ENCODE measurements at places on chromosomes 5 and 9.

DNA sequence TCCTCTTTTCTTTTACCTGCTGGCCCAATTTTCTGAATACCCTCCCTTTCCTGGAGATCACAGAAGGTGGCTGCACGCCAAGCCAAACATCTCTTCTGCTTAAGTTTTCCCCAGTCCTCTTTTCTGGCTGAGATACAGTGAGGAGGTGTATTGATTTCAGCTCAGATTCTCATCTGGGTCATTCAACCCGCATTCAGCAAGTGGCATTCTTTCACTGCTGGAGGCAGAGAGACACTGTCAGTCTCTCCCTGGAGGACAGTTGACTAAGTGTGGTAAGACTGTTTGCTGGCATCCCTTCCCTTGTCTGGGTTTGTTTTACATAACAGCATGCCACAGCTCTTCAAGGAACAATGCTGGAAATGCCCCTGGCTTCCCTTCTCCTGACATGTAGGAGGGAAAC, 60.5 kb downstream of the GABRG2 start:
- DNase-seq, result peak; percentile 8

DNA sequence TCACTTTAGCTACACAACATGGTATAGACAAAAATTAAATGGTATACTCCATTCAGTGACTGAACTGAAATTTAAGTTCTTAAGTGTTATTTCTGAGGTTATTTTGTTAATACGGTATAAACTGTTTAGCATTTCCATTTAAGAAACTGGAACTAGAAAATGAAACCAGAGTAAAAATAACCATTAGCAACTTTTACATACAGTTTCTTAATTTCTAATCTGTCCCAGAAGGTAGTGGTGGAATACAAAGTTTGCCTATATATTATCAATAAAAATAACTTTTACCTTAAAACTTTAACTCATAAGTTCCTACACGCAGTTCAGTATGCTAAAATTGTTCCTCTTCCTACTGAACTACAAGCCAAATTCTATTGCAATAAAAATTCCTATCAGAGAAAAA, 10.3 kb downstream of the GOLPH3 start:
- DNase-seq, result no peak

DNA sequence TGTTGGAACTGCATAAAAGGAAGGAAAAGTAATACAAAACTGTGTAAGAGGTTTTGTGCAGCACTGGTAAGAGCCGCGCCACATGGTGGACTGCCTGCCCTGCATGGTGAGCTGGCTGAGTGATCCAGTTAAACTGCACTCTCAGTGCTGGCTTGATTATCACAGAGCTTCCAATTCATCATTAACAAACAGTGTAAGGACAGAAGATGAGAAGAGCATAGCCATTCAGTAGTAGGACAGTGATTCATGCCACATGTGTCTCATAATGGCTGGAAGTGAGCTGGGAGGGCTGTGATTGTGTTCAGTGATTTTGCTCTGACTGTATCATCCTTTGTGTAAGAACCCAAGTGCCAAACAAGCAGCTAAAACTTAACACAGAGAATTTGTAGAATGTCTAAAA, 14.1 kb downstream of the ASPN start:
- no peak for DNase-seq

DNA sequence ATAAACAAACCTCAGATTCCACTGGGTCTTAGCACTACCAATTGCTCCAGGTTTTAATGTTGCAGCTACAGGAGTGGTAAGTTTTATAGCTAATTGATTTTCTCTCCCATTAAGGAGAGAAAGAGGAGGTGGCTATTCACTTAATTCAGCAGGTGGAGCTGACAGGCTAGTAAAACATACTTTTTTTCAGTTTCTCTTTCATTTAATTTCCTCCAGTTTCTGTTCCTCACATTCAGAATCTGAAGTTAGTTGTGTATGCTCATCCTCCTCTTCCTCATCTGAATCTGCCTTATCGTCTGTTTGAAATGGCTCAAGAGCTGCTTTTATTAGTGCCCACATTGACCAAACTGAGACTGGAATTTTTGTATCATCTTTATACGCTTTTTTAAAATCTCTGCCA, 98.0 kb downstream of the PLPPR1 start:
- DNase-seq, result no peak

GRCh38 chr9:87594194-87594593, 96.5 kb downstream of the DAPK1 start:
- DNase-seq, result no peak

DNA sequence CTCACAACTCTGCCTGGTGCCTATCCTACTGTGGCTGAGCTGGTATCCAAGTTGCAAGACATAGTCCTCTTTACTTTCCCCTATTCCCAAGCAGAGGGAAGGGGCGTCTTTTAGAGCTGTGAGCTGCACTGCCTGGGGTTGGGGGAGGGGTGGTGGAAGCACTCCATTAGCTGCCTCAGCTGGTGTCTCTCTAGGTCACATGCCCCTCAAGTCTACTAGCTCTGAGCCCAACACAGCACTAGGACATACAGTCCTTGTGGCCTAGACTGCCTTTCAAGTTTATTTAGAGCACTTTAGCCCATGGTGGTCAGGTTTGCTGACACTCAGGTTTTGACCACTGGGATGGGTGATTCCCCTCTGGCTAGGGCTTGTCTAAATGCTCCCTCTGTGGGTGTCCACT, 54.7 kb downstream of the SREK1 start:
- no peak for DNase-seq

- DNase-seq, result no peak
Measured at GRCh38 chr5:128253880-128254279, 170.3 kb downstream of the SLC12A2 start.

DNA sequence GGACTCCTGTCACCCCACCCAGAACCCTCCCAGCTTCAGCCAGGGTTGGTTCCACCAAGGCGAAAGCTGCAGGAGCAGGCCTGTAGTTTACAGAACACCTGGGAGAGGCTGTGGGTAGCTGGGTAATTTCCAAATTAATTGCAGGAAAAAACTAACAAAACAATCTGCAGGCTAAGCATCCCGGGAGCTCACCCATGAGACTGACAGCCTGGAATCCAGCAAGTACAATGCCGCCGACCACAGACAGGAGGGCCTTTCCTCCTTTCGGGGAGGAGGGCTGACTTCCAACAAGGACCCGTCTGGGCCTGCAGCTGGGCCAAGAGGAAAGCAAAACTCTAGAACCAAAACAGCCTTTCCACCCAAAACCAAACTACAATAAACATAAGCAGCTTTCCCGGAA, 10.3 kb downstream of the FOXE1 start:
- DNase-seq, result no peak

GRCh38 chr9:108687006-108687987, 168.5 kb downstream of the ACTL7B start:
- DNase-seq, result no peak

GRCh38 chr5:7592910-7593309, 197.0 kb downstream of the ADCY2 start:
- DNase-seq, result peak; percentile 29

- DNase-seq, result no peak
Measured at GRCh38 chr9:127211983-127212382, 52.6 kb upstream of the GARNL3 start.

DNA sequence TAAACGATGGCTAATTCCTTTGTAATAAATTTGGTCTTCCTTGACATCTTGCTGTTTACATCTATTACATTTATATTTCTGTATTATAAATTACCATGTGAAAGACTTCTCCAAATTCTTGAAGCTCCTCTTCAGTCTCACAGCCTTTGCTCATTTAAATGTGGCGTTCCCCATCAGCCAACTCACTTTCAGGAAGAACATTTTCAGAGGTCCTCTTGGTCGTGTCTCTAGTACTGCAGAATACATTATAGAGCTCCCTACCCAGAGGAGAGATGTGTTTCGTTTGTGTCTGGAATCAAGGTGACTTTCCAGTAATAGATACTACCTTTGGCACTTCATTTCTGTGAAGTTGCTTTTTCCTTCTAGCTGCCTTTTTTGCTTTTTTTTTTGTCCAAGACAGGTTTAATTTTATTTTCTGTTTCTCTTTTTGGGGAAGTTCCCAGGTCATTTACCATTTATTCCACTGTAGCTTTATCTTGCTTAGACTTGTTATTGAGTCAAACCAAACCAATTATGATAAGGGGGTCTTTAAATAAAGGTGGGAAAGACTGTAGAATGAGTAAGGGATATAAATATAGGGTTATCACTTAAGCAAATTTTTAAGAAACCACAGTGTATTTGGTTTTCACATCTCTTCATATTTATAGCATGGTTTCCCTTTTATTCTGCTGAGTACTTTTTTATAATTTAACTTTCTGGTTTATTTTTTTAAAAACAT, 12.8 kb downstream of the UBE2B start:
- DNase-seq, result no peak

DNA sequence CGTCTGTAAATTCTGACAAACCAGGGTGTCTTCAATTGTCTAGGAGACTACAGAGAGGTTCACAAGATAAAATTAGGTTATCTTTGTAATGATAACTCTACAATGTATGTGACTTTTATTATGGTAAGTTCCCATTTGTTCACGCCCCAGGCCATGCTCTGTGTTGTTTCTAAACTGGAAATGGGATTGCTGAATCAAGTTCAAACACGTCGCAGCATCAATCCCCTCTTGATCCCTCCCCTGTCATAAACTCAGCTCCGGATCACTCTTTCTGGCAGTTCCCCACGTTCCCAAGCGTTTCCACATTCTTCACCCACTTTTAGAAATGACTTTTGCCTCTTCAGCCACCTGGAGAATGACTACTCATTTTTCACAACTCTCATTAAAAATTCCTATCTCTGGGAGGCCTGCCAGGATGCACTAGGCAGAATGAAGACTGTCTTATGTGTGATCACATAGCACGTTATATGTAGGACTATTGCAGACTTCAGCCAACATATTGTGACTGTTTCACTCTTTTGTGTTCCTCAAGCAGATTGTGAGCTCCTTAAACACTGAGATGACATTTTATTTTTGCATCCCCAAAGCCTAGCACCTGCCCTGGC, 1124.2 kb upstream of the WWC1 start:
- no peak for DNase-seq

DNA sequence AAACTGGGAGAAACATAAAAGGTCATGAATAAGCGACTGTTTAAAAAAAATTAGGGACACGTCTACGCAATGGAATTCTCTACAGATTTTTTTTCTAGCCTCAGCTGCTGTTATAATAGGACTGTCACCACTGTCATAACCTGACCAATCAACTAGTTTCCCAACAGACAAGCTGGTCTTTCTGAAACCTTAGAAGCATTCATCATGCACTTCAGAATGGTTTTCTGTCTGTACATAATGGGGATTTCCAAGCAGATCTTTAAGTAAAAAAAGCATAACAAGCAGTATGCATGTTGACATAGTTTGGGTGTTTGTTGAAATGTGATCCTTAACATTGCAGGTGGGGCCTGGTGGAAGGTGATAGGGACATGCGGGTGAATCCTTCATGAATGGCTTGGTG, 58.3 kb upstream of the SEMA6A start:
- peak; percentile 3 for DNase-seq

GRCh38 chr5:73126381-73126780, 6.0 kb downstream of the TMEM171 start:
- no peak for DNase-seq

DNA sequence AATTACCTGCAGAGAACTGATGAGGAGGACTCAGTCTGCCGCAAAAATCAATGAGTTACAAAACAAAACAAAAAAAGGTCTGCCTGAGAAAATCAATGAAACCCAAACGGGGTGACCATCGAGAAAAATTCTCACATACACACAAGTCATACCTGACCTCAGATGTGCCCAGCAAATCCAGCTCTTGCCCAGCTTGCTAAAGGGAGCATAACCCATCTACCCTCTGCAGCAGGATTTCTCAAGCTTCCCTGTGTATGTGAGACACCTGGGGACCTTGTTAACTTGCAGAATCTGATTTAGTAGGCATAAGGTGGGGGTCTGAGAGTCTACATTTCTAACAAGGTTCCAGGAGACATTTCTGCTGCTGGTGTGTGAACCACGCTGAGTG, 126.3 kb downstream of the TLE1 start:
- no peak for DNase-seq

- DNase-seq, result peak; percentile 71
Measured at GRCh38 chr5:21236104-21236503, 1248.1 kb upstream of the CDH18 start.

GRCh38 chr5:34621277-34622097, 34.6 kb upstream of the RAI14 start:
- no peak for DNase-seq

- DNase-seq, result no peak
Measured at GRCh38 chr9:132003896-132004295, 75.8 kb downstream of the MED27 start.

GRCh38 chr5:62152394-62153087, 153.5 kb upstream of the KIF2A start:
- DNase-seq, result peak; percentile 26

- DNase-seq, result no peak
Measured at GRCh38 chr5:75484605-75485004, 26.8 kb downstream of the CERT1 start.

DNA sequence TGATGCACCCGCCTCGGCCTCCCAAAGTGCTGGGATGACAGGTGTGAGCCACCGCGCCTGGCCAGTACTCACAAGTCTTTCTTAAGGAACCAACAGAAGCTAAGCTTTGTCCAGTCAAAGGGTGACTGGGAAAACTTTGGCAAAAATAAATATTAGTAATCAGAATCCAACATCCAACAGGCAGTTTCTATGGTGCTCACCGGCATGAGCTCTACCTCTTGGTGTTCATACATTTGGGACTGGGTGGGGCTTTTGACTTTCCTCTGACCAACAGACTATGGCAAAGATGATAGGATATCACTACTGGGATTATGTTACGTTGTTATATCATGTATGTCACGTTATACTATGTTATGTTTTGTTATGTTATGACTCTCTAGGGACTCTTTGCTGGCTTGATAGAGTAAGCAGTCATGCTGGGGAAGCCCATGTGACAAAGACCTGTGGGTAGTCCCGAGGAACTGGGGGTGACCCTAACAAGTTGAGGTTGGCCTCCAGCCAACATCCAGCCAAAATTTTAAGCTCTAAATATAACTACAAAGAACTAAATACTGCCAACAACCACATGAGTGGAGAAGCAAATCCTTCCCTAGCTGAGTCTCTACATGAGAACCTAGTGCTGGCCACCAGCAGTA, 6.0 kb downstream of the RASGEF1C start:
- no peak for DNase-seq

GRCh38 chr5:76852772-76853171, 3.0 kb downstream of the S100Z start:
- DNase-seq, result no peak

DNA sequence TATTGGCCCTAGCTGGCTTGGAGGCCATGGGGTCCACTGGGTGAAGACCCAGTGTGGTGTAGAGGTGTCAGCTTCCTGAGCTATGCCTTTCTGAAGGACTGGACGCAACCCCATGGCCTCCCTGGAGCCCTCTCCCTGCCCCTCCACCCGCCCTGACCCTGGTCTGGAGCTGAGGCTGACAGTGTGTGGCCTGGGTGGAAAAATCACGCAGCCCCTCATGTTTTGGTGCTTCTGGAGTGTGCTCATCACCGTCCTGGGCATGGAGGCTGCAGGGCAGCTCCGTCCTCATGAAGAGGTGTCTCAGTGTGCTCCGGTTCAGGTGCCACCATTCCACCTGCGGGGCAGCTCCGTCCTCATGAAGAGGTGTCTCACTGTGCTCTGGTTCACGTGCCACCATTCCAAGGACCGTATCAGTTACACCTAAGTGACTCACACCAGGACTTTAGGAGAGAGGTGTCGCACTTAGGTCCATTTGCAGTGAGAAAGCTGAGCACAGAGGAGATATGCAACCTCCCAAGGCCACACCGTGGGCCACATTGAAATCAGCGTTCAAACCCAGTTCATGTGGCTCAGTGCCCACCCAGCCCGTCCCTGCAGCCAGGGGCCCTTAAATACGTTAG, 214.3 kb upstream of the IRX1 start:
- no peak for DNase-seq

All from PC-3 (cell line).